Cortex of kidney (tissue), 1 donor: ENCODE measurements at places on chromosomes 7 and 10.

DNA sequence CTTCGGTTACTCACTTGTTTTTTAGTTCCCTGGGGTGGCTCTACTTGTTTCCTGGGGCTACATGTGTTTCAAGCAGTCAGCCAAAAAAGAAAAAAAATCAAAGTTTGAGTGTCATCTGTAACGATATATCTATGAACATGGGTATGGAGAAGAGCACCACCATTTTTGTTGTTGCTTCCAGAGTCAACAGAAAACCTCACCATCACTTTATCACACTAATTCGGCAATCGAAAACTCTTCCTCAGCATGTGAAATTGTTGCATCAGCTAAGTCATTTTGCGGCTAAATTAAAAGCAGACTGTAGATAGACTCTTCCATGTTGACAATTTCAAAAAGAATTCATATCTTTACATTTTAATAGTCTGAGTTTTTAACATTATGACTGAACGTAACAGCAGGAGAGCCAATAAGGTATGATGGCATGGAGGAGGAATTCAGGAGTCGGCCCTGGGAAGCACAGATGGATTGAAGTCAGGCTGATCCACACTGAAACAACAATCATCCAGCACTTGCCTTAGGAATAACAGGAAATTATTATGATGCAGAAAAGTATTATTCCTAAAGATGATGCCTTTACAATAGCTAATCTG is 455.7 kb upstream of the KLF6 start:
- no peak for DNase-seq

GRCh38 chr7:100504887-100505611 is 21.3 kb downstream of the NYAP1 start:
- no peak for DNase-seq

DNA sequence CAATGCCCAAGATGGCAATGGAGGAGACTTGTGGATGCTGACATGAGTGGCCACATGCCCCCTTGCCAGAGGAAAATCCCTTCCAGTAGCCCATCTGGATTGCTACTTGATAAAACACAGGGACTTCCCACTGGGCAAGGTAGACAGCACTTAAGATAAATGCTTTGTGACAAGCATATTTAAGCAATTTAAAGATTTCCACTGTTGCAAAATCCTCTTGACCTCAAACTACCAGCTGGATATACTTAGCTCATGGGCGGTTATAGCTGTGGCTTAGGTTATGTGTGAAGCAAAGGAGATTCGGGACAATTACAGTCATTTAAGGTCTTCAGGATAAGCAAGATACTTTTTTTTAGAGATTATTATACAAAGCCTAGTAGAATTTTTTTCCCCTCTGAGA is 238.1 kb downstream of the BMPER start:
- DNase-seq = no peak

- no peak for DNase-seq
These were observed 99.8 kb downstream of the TCF7L2 start for GRCh38 chr10:113049881-113050280.

GRCh38 chr10:14659626-14660196 is 115.0 kb downstream of the FAM107B start:
- no peak for DNase-seq

DNA sequence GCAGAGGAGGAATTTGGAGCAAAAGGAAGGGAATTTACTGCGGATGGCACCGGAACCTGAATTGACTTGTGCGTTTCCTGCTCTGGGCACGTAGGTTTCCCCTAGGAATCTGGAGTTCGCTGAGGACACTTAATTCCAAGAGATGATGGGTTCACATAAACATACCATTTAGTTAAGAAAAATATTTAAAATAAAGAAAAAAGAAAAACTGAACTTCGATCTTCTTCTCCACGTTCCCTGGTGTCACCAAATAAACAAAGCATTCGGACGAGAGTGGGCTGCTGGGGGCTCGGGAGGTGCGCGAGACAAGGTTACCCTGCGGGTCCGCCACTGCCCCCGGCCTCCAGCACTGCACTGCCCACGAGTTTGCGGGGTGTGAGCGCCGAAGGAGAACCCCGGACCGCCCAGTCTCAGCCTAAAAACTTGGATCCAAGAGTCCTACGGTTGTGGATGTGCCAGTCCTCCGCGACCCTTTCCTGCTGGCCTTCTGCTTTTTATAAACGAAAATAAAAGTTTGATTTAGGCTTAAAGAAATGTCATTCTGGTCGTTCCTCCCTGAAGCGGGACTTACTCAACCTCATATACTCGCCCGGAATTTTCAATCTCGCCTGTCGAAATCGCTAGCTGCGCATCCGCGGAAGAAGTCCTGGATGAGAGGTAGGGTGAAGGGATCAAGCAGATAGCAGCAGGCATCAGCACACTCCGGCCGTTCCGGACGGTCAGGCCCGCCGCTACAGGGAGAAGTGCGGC is 30.3 kb downstream of the SKIDA1 start:
- no peak for DNase-seq

GRCh38 chr7:84177758-84178412 is 16.7 kb downstream of the SEMA3A start:
- DNase-seq = no peak

DNA sequence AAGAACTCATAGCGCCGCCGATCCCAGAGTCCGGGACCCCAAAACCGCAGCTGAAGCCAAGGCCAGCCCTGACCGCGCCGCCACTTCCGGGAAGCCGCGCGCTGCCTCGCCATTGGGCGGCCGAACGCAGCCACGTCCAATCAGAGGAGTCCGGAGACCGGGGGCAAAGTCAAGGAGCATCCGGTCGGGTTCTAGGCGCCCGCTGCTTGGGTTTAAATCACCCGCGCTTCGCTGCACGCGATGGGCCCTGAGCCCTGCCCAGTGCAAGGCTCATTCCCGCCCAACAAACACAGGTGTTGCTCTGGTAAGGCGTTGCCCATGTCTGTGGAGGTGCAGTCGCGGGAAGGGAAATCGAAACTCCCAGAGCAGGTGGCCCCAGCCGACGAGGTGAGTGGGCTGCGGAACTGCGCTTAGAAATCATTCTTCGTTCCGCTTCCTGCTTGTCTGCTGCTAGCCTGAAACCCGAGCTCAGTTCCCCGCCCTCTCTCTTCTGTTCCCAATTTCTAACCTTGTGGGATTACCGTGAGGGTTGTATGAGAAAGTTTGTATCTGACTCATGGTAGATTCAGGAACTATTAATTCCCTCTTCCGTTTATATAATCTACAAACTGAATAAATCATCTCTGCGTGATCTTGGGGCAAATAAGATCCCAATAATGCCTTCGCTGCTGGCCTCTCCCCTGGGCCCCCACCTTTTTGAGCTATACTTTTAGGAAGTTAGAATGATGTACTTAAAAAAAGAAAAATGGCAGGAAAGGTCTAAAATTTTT is at the start of gene DCLRE1C:
TSS of gene DCLRE1C (minus strand) at position 96 of the 770 bp plus-strand sequence. CDS start at position 10, 86 bp downstream.
- peak; percentile 8 for DNase-seq

- no peak for DNase-seq
These were observed 14.3 kb upstream of the ELN start for GRCh38 chr7:74013539-74014272.

DNA sequence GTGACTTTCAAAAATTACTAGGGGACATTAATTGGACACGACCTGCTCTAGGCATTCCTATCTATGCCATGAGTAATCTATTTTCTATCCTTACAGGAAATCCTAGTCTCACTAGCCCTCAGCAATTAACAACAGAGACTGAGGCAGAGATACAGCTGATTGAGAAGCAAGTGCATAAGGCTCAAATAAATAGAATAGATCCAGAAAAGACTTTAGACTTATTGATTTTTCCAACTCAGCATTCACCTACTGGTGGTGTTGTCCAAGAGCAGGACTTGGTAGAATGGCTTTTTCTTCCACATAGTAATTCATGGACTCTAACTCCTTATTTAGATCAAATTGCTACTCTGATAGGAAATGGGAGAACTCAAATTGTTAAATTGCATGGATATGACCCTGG is 148.0 kb downstream of the ZNF33B start:
- DNase-seq = no peak

GRCh38 chr10:17123961-17124360 is 5.7 kb downstream of the CUBN start:
- DNase-seq = no peak

GRCh38 chr7:30731581-30731980 is 20.4 kb upstream of the INMT start:
- no peak for DNase-seq

GRCh38 chr7:69982197-69982596 is 383.9 kb downstream of the AUTS2 start:
- DNase-seq = no peak

DNA sequence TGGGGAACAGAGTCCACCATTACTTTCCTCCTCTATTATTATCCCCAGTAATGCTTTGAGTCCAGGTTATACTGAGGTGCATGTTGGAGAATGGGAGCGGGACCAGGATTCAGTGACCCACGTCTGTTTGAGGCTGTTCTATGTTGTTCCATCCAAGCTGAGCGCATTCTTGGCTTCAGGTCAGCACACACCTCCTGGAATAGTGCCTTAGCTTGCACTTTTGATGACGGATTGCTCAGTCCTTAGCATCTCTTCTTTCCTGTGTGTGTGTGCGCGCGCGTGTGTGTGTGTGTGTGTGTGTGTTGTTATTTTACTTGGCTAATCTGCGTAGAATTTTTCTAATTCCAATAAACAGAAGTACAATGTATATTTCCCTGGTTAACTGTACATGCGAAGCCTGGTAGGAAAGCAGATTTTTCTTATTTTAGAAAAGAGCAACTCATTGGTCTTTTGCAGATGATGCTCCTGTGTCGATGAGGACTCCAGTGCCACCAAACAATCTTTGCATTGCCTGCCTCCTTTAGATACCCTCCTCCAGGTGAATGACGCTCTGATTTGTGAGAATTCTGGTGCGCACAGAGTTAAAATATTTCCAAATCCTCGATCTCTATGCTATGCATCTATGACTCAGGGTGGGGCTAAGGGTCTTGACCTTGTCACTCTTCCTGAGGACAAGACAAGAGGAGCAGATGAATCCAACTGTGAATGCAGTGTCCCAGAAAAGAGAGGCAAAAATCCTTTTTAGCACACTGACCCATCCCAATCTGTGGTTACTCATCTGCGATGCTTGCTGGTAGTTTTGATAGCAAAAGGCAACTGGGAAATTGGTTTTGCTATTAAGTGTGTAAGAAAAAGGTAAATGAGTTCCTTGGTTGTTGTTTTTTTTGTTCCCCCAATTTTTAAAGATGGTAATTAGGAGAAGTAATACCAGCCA is 13.3 kb upstream of the CELF2 start:
- no peak for DNase-seq

GRCh38 chr10:110009736-110010475 is 2.1 kb downstream of the ADD3 start:
- no peak for DNase-seq
